ENCODE measurements at places on chromosomes 5 and 9.
A peak's percentile ranks its signal among the peaks of the same experiment; 100 is the strongest.

DNA sequence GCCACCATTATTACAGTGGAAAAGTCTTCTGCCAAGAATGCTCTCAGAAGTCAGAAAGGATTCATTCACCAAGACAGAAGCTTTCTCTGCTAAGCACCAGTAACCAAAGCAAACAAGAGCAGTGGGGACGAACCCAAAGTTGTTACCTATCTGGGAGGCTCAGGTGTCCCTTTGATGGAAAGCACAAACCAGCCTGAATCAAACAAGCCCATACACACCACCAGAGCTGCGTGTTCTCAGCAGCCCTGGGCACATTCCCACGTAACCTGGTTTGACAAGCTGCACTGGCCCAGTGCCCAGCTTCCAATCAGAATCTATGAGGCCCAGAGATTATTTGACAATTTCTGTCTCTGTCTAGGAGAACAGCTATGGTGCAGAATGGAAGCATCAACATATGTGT lies 252.6 kb downstream of the ACTL7B start:
- no peak for DNase-seq

- DNase-seq = no peak
Observed at GRCh38 chr9:126704157-126704891, 90.6 kb downstream of the LMX1B start.

DNA sequence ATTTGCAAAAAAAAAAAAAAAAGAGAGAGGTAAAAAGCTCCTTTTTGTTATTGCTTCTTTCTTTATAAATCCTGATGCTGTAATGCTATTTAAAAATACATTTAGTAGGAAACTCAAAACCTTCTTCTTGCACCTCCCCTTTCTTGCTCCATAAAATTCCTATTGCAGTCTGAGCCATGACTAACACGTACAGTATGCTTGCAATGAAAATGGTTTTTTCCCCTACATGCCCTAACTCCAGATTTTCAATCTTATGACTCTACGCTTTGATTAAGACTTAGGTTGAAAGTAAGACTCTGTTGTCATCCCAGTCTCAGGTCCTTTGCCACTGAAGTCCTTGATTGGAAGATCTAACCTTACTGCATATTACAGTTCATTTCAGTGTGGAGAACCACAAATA lies 23.9 kb downstream of the FGF10 start:
- no peak for DNase-seq

GRCh38 chr5:179251276-179251969 lies 93.8 kb downstream of the ADAMTS2 start:
- no peak for DNase-seq

DNA sequence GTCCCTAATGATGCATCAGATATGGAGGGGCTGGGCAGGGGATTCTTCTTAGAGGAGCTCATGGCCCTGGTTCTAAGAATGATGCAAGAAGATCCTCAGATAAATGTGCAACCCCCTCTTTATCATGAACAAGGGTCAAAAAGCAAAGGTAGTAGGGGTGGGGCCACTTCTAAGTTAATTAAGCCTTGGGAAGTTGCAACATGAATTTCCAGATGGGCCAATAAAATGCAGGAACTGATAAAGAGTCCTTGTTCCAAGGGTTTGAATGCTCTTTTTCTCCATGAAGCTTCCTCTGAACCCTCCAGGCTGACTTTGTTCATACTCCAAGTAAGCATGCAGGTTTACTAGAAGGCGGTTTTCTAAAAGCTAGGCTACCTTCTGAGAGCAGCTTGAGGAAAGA lies 25.6 kb downstream of the PCA3 start:
- DNase-seq = no peak

DNA sequence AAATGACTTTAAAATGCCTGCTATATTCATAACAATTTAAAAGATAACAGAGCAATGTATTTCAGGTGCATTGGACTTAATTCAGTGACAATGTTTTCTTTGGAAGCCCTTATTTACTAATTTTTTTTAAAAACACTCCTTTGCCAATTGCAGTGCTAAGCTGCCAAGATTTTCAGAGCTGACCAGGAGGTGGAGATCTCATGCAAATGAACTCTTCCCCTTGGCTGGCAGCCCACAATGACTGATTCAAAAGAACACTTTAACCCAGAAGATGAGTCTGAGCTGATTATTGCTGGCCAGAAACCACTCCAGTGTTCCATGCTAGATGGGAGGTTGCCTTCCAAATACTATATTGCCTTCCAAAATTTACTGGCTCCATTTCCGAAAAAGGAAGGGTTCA lies 128.3 kb upstream of the CCNH start:
- no peak for DNase-seq

DNA sequence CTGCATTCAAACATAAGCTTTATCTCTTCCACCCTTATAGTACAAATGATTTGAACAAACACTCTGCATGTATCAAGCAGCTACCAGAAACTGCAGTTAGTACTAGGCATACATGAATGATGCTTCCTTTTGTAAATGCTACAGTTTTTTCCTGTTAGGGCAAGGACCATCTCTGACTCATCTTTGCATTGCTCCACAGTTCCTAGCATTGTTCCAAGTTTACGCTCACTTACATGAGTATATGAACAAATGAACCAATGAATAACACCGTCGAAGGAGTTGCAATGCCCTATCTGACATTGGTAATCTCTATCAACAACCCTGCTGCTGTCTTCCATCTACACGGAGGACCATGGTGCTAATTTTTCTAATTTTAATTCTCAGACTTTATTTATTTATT lies 2.1 kb upstream of the ALDH7A1 start:
- no peak for DNase-seq

DNA sequence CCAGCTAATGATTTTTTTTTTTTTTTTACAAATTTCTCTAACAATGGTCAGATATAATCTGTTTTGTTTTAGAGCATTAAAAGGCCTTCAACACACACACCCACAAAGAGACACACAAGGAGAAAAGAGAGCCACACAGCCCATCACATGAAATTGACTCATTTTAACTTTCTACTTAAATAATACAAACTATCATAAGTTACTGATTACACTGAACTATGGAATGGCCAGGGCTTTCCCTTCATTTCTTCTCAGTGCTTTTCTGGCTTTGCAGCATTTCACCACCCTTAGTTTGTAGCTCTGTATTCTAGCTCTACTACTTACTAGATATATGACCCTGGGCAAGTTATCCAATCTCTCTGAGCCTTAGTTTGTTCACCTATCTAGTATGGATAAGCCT lies 13.2 kb downstream of the REEP5 start:
- DNase-seq = no peak

DNA sequence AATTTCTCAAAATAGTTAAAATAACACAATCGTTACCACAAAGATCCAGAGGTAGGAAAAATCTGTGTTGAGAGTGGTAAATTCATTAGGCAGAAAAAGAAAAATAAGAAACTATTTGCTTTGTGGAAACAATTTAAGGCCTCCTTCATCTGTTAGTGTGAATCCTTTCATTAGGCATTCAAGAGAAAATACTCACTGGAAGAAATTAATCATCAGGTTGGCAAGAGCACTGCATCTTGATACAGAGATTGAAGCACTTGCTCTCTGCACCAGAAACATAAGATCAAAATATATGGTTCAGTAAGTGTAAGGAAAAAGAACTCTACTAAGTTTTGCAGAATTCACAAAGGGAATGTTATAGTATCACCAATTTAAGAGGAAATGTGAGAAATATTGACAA lies 44.4 kb downstream of the TTC39B start:
- no peak for DNase-seq

DNA sequence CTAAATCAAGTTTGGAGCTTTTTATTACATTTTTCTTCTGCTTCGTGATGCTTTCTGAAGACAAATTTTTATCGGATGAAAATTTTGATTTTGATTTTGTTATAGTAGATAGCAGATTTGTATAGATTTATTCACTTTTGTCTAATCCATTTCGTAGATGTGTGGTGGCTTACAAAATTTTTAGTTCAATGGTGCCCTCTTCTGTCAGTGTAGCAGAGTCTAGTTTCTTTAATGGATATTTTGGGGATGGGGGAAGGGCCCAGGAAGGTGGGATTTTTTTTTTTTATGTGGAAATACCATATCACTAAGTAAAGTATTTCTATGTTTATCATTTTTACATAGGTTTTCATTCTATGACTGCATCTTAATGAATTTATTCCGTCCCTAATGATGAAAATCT lies 259.9 kb upstream of the TARS1 start:
- DNase-seq = no peak

GRCh38 chr5:113156271-113156877 lies 179.8 kb downstream of the DCP2 start:
- no peak for DNase-seq

GRCh38 chr5:116616876-116617275 lies 42.3 kb upstream of the SEMA6A start:
- DNase-seq = no peak

- no peak for DNase-seq
Observed at GRCh38 chr5:82820961-82821845, 256.0 kb downstream of the TMEM167A start.

GRCh38 chr5:110329955-110330525 lies 396.4 kb downstream of the TMEM232 start:
- DNase-seq = no peak

- DNase-seq = no peak
Observed at GRCh38 chr5:105218018-105218417, 1655.4 kb upstream of the NUDT12 start.

- no peak for DNase-seq
Observed at GRCh38 chr5:103886826-103887225, 324.2 kb upstream of the NUDT12 start.

DNA sequence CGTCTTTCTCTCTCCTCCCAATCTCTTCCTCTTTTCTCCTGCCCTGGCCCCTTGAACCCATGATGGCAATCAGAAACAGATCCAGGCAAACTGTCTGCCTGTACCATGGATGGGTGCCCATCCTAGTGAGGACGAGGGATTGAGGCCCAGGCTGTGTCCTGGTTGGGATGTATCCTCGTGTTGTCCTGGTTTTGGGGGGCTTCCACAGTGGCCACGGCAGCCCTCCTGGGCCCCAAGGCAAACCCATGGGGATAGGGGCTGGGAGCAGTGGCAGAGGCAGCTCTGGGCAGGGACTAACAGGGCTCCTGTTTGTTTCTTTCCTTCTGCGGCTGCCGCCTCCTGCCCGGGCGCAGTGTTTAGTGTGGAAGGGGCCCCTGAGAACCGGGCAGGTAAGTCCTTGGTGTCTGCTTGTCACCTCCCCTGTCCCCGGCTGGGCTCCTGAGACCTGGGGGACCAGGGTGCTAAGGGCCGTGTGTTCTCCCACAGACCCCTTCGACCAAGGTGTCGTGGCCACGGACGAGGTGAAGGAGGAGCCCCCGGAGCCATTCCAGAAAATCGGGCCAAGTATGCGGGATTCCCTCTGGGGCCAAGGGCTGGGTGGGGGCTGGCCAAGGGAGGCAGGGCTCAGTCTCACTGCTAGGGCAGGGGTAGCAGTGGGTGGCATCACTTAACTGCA lies 70.0 kb downstream of the AMBP start:
- DNase-seq = no peak

GRCh38 chr5:80757290-80757689 lies 102.5 kb upstream of the DHFR start:
- no peak for DNase-seq

DNA sequence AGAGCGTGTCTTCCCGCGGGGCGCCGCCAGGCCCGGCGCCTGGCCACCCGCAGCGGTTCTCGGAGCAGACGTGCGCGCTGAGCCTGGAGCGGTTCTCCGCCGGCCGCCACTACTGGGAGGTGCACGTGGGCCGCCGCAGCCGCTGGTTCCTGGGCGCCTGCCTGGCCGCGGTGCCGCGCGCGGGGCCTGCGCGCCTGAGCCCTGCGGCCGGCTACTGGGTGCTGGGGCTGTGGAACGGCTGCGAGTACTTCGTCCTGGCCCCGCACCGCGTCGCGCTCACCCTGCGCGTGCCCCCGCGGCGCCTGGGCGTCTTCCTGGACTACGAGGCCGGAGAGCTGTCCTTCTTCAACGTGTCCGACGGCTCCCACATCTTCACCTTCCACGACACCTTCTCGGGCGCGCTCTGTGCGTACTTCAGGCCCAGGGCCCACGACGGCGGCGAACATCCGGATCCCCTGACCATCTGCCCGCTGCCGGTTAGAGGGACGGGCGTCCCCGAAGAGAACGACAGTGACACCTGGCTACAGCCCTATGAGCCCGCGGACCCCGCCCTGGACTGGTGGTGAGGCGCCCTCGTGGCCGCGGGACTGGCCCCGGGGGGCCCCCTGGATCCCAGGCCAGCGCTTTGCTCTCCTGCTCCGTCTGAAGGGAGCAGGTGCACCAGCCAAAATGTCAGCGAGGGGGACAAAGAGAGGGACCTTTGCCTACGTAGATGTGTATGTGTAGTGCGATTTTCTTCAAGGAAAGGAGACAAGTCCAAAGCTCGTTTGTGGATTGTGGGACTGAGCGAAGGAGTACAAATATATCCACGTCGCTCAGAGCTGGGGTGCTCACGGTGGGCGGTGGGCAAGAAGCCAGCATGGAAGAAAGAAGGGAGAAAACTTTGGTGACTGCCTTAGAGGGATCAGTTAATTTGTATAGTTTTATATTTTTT lies 19.5 kb downstream of the BTNL9 start:
- no peak for DNase-seq

DNA sequence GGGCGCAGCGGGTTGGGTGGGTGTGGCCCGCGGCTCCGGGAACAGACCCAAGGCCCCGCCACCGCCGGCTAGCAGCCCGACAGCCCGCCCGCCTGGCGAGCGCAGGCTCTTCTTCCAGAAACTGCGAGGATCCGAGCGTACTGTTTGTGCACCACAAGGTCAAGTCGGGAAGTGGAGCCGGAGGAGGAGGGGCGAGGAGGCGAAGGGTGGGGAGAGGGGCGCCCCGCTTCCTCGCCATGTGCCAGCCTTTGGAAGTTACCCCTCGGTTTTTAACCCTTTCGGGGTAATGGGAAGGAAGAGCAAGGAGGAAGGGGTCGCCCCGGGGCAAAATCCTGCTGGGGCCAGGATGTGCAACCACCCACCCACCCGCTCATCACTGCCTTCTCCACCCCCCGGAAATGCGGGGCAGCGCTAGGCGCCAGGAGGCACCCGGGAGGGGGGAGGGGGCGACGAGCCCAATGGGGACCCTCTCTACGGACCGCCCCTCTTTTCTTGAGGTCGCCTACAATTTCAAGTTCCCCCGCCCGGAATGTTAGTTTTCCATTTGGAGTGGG lies 1.1 kb upstream of the JADE2 start:
- peak; percentile 54 for DNase-seq

GRCh38 chr5:32144378-32145207 lies 29.5 kb downstream of the GOLPH3 start:
- DNase-seq = no peak

All from stimulated activated CD4-positive, alpha-beta T cell treated with anti-CD3 and anti-CD28 coated beads, Interleukin-15, amount 100 ng/mL, for 1 hour (primary cell).